ENCODE measurements at places on chromosomes 4 and X. TPM values are rescaled to one million over a fixed set of nuclear protein-coding genes. Genes with fewer than 3 reads are reported as not detected.

The NLGN4X gene
- total RNA-seq, result 40.9 TPM

The SPATA4 gene
- total RNA-seq, result not detected

The REPS2 gene
- 3.1 TPM for total RNA-seq

The KLHL34 gene
- 0.15 TPM for total RNA-seq

The SPOCK3 gene
- total RNA-seq, result 26.8 TPM

The LPAR4 gene
- total RNA-seq, result 3.2 TPM

The EPHA5 gene
- 108 TPM for total RNA-seq

GRCh38 chr4:53161787-53162433 lies 204.0 kb downstream of the SCFD2 start:
- DNase-seq, result no peak
- no peaks in the 10 kb centered on the region for H3K36me3 ChIP-seq
- H3K4me3 ChIP-seq, result no peak overlapping the region
- no peaks in the 10 kb centered on the region for H3K27me3 ChIP-seq

DNA sequence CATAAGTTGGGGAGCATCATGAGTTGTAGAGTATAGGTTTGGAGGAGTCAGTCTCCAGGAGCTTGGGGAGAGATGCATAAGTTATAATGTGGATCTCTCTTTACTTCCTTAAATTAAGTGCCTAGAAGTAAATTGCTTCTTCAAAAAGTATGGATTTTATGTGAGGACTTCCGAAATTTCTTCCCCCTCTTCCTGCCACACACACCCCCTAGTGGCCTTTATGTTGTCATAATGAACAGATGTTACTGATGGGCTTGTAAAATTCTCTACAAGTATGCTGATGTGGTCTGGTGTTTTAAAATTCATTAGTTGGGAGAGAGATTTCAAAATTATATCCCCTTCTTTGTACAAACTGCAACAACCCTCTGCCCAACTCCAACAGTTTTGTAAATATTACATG lies 2.3 kb upstream of the METTL14 start:
- no peaks in the 10 kb centered on the region for H3K36me3 ChIP-seq
- H3K4me3 ChIP-seq, result peak overlapping the region; percentile 46
- no peak for DNase-seq
- peaks cover 5% of the 10 kb centered on the region for H3K4me1 ChIP-seq
- no peaks in the 10 kb centered on the region for H3K27me3 ChIP-seq
- peak overlapping the region; percentile 40 for H3K27ac ChIP-seq

DNA sequence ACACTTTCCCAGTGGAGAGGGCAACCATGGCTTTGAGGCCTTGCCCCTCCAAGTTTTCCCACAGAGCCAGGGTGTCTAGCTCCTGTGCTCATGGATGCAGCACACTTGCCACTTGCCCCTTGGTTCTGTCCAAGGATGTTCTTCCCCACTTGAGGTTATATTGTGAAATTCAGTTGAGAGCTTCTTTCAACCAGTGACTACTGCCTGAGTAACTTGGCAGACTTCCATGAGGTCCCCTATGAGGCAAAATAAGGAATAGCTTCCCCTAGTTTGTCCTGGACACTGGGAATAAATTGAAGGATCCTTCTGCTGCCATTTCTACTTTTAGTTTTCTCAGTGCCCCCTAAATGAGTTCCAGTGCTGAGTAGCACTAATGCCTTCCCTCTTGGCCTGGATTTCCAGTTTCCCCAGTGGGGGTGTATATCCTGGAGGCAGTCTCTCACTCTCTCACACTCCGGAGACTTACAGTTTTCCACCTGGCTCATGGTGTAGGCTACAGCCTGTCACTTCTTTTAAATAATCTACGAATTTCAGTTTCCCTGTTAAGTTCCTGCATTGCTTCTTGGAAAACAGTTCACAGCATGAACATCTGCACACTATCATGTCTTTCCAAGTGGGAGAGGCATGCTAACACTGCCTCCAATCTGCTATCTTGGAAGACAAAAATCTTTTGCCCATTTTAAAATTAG lies 36.4 kb upstream of the ADH4 start:
- DNase-seq, result no peak
- H3K27ac ChIP-seq, result no peak overlapping the region

DNA sequence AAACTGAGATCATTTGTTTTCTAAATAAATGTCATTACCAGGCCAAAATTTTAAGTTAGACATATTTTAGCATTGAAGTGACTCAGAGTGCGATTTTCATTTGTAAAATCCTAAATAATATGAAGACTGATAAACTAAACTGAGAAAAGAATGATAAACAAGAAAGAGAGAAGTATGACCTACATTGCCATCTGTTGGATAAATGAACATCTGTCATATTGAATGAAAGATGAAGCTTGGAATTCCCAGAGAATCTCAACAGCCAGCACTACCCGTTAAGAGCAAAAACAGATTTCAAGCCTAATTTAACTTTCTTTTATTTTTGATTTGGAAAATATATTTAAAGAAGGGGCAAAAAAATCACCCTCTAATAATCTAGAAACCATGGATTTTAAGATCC lies 591.0 kb upstream of the ATOH1 start:
- H3K4me1 ChIP-seq, result peaks cover 14% of the 10 kb centered on the region
- DNase-seq, result no peak
- H3K4me3 ChIP-seq, result no peak overlapping the region

DNA sequence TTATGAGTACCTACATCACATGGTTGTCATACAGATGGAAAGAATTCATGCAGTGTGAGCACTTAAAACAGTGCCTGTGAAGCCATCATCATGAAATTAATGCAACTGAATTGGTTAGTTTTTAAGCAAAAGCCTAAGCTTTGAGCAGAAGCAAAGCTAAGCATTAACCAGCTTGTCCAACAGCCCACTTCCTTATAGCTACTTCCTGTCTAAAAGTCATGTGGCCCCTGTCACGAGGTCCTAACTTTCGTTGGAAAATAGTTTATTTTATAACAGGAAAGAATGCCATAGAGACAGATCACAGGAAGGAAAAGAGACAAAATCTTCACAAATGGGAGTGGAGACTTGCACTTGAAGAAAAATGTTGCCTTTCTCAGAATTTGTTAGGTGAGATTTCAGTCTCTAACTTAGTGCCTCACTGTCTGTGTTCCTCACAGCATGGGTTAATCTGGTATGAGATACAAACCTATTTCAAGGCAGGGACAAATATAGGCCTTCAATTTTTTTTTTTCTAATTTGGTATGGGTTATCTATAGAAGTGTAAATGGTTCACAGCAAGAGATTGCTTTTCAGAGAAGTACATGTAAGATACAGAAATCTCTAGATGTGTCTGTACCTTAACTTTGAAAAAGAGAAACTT lies 27.7 kb upstream of the VCX start:
- no peaks in the 10 kb centered on the region for H3K4me1 ChIP-seq
- no peaks in the 10 kb centered on the region for H3K36me3 ChIP-seq
- DNase-seq, result no peak
- H3K27ac ChIP-seq, result no peak overlapping the region
- no peak overlapping the region for H3K4me3 ChIP-seq

DNA sequence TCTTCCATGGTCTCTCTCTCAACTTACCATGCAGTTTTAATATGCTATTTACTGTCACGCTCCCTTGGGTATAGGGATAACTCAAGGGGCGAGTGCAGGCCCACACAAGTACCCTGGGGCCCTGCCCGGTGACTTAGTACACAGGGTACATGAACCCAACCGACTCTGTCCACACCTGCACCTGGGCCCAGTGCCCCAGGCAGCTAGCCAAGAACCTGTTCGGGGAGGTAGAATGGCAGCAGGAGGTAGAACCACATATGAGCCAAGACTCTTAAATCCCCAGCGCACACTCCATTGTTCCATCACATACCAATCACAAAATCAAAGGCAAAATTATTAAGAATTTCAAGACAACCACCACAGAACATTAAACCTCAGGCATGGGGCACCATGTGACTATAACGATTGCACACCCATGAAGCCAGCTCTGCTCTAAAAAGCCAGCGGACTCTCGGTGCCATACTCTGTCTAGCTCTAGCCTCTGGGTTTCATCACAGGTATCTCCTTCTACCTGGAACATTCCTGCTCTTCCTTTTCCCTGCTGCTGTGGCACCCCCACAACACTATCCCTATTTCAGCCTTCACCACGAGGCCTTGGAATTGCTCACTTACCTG lies 14.6 kb downstream of the PHF8 start:
- peaks cover 3% of the 10 kb centered on the region for H3K27me3 ChIP-seq
- DNase-seq, result no peak
- peak overlapping the region; percentile 68 for H3K27ac ChIP-seq
- no peak overlapping the region for H3K4me3 ChIP-seq
- H3K4me1 ChIP-seq, result no peaks in the 10 kb centered on the region

DNA sequence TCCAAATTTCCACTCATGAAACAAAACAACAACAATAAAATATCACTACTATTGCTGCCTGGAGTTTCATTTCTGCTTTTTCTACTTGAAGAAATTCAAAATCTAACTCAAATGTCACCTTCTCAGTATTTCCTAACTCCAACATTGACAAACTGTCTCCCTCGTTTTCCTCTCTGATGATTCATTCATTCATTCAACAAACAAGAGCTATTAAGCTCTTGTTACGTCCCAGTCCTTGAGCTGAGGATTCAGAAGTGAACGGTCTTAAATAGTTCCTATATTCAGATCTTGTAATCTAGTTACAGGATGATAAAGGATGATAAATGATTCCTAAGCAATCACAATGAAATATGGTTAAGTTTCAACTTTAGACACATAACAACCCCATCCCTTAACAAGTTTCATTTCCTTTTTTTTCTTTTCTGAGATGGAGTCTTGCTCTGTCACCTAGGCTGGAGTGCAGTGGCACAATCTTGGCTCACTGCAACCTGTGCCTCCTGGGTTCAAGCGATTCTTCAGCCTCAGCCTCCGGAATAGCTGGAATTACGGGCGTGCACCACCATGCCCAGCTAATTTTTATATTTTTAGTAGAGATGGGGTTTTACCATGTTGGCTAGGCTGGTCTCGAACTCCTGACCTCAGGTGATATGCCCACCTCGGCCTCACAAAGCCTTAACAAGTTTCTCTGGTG lies 1.7 kb downstream of the SLC9B2 start:
- no peak overlapping the region for H3K27ac ChIP-seq
- peaks cover 4% of the 10 kb centered on the region for H3K27me3 ChIP-seq
- H3K4me1 ChIP-seq, result peaks cover 6% of the 10 kb centered on the region

- no peak overlapping the region for H3K4me3 ChIP-seq
- peaks cover 1% of the 10 kb centered on the region for H3K27me3 ChIP-seq
- H3K27ac ChIP-seq, result no peak overlapping the region
- no peak for DNase-seq
- no peaks in the 10 kb centered on the region for H3K36me3 ChIP-seq
- H3K4me1 ChIP-seq, result no peaks in the 10 kb centered on the region
Observed at GRCh38 chrX:50920132-50920531, 9.6 kb downstream of the BMP15 start.

- peaks cover 15% of the 10 kb centered on the region for H3K36me3 ChIP-seq
- H3K4me1 ChIP-seq, result no peaks in the 10 kb centered on the region
- H3K27me3 ChIP-seq, result peaks cover 2% of the 10 kb centered on the region
- no peak overlapping the region for H3K27ac ChIP-seq
- DNase-seq, result no peak
Observed at GRCh38 chr4:114595207-114595606, 3.4 kb upstream of the UGT8 start.

DNA sequence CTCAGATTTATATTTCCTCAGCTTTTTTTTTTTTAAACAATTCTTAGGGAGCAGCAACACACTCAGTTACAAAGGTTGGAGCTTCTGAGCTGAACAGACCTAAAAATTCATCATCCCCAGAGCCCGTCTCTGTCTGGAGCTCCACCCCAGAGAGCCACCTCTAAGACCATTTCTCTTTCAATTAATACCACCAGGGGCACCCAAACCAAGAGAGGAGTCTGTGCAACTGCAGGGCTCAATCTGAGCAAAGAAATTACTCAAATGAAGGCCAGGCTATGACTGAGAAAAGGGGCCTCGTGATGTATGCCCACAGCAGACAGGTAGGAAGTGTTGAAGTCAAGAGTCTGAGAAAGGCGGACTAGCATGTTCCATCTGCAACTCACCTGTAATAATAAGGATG lies 95.5 kb downstream of the C4orf51 start:
- no peaks in the 10 kb centered on the region for H3K36me3 ChIP-seq
- no peak overlapping the region for H3K27ac ChIP-seq
- DNase-seq, result no peak
- no peak overlapping the region for H3K4me3 ChIP-seq
- H3K4me1 ChIP-seq, result no peaks in the 10 kb centered on the region

GRCh38 chr4:114076899-114077570 lies 97.6 kb upstream of the ARSJ start:
- H3K27me3 ChIP-seq, result no peaks in the 10 kb centered on the region
- H3K27ac ChIP-seq, result no peak overlapping the region
- H3K4me3 ChIP-seq, result no peak overlapping the region
- no peak for DNase-seq

- DNase-seq, result no peak
- H3K27me3 ChIP-seq, result no peaks in the 10 kb centered on the region
- H3K4me1 ChIP-seq, result no peaks in the 10 kb centered on the region
- H3K27ac ChIP-seq, result no peak overlapping the region
Observed at GRCh38 chrX:125954236-125954635, 211.9 kb downstream of the DCAF12L2 start.

DNA sequence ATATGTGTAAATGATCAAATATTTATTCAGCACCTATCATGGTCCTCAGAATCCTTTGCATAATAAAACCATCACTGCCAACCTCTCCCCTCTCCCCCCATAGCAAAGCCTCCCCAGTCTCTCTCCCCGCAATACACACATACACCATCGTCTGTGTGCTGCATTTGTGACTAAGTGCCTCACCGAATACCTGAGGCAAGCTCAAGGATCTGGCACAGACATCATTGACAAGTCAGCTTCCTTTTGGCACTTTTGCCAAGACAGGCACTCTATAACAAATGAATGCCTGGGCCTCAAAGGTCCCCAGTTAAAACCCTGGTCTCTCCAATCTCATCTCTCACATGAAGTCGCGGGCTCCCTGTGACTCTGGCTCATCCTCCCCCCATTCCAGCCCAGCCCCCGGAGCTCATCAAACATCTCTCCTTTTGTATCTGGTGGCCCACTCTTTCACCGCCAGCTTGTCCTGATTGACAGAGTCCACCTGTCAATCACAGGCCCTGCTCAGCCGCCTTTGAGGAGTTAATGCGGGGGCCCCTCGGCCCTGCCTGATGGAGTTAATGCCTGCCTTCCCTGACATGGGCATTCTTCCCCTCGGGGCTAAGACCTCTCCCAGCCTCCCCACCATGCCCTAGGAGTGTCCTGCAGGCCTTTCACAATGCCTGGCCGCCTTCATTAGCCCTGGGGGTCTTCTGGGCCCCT lies 135.8 kb upstream of the ATP6AP2 start:
- H3K4me1 ChIP-seq, result peaks cover 4% of the 10 kb centered on the region
- H3K27me3 ChIP-seq, result peaks cover 3% of the 10 kb centered on the region
- no peaks in the 10 kb centered on the region for H3K36me3 ChIP-seq
- no peak overlapping the region for H3K4me3 ChIP-seq
- H3K27ac ChIP-seq, result no peak overlapping the region
- DNase-seq, result no peak

Data from glutamatergic neuron (in vitro differentiated cells).